Activated CD4-positive, alpha-beta T cell treated with anti-CD3 and anti-CD28 coated beads for 24 hours (primary cell): ENCODE measurements at places on chromosomes 6 and 20.

- DNase-seq, result no peak
Observed at GRCh38 chr6:55379471-55379870, 52.2 kb downstream of the GFRAL start.

DNA sequence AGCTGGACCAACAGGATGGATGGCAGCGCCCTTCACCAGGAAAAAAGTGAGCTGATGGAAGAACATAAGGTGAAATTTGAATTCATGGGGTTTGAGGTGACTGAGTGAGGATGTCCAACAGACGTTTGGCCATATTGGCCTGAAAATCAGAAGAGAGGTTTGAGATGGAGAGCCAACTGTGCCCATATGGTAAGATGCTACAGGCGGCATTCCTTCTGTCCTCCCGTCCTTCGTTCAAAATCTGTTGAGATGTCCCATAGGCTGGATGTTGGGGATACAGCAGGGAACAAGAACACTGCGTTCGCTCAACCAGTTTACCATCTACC lies 468 bp upstream of the CMTR1 start:
- DNase-seq, result no peak

DNA sequence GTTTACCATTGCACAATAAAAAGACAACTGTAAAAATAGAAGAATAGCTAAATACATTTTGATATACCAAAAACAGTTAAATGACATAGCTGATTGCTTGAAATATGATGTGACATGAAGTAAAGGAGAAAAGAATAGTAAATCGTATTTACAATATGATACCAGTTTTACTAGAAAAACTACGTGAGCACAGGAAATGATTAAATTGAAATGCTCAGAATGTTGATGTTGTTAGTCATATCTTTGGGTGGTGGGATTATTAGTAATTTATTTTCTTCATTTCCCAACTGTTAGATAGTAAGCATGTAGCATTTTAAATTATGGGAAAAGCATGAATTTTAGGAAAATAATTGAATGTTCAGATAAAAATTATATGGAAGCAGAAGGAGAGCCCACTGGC lies 268.3 kb upstream of the TAB2 start:
- no peak for DNase-seq

- DNase-seq, result no peak
Observed at GRCh38 chr6:107396211-107396610, 63.2 kb downstream of the PDSS2 start.

DNA sequence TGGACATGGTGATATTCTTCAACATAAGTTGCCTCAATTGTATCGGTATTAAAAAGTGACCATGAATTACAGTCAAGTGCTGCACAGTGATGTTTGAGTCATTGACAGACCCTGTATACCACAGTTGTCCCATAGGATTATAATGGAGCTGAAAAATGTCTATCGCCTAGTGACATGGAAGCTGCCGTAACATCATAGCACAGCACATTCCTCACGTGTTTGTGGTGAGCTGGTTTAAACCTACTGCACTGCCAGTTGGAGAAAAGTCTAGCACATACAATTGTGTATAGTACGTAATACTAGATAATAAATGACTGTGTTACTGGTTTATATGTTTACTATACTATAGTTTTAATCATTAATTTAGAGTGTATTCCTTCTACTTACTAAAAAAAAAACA lies 150.2 kb downstream of the CDH26 start:
- DNase-seq, result no peak

GRCh38 chr20:433300-433975 lies 25.3 kb downstream of the RBCK1 start:
- DNase-seq, result peak; percentile 43

GRCh38 chr6:100103931-100104330 lies 109.9 kb upstream of the MCHR2 start:
- DNase-seq, result no peak

DNA sequence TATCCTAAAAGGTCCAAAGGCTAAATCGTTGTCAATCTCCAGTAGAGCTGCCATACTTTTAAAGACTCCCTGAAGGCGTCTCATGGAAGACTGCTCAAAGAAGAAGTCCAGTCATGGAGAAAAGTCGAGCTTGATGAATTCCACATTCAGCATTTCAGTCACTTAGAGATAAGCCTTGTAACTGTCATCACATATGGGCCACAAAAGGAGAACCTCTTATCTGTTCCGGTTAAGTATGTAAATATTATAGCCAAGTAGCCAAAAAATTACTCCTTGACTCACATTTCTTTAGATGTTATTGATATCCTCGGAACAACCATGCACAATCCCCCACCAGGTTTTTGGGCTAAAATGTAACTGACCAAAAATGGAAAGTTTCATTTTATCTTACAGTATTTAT lies 9.8 kb upstream of the CNKSR3 start:
- DNase-seq, result no peak

GRCh38 chr6:125987026-125987617 lies 782 bp downstream of the TRMT11 start:
- no peak for DNase-seq

GRCh38 chr6:106110164-106110826 lies 24.2 kb downstream of the PRDM1 start:
- DNase-seq, result no peak

GRCh38 chr6:90003069-90003795 lies 109.0 kb downstream of the GJA10 start:
- no peak for DNase-seq

- no peak for DNase-seq
Observed at GRCh38 chr6:113172531-113172966, 684.6 kb upstream of the MARCKS start.

- DNase-seq, result no peak
Observed at GRCh38 chr6:126067073-126067472, 80.7 kb downstream of the TRMT11 start.

DNA sequence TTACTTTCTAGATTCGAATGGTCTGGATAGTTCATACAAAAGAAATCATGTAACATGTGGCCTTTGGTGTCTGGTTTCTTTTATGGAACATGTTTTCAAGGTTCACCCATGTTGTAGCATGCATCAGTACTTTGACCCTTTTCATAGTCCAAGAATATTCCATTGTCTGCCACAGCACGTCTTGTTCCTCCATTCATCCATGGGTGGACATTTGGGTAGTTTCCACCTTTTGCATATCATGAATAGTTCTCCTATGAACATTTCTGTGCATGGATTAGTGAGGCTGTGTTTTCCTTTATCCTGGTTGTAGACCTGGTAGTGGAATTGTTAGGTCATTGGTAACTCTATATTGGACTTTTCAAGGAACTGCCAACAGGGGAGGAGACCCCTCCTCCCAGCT lies 31.7 kb downstream of the GSTA3 start:
- no peak for DNase-seq

DNA sequence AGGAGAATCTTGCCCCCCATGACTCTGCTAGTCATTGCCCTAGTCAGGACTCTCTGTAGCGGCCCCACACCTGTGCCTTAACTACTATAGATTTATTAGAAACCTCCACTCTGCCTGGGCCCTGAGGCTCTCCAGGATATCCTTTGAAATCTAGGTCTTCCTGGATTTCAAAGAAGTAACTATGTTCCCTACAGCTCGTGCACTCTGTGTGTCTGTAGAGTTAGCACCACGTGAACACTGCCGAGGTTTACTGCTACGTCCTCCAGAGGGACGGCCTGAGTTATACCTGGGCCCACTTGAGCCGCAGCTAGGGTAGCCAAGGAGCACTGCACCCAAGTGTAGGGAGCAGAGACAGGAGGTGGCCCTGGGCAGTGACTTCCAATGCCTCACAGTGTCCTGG lies 19.8 kb downstream of the GLP1R start:
- no peak for DNase-seq

DNA sequence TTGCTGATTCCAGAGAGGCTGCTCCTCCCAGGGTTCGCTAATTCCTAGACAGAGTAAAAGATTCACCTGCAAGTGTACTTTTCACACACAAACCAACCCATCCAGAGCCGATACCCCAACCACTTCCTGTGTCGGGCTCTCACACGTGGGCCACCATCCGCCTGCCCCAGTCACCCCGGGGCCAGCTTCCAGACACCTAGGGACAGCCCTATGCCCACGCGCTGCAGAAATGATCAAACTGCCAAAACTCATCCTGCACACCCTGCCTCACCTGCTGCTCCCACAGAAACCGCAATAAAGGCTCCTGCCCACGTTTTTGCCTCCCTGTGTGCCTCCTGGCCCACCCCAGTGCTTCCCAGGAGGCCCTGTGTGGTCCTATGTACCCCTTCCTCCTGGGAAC lies 59.5 kb downstream of the PSMG4 start:
- peak; percentile 6 for DNase-seq

DNA sequence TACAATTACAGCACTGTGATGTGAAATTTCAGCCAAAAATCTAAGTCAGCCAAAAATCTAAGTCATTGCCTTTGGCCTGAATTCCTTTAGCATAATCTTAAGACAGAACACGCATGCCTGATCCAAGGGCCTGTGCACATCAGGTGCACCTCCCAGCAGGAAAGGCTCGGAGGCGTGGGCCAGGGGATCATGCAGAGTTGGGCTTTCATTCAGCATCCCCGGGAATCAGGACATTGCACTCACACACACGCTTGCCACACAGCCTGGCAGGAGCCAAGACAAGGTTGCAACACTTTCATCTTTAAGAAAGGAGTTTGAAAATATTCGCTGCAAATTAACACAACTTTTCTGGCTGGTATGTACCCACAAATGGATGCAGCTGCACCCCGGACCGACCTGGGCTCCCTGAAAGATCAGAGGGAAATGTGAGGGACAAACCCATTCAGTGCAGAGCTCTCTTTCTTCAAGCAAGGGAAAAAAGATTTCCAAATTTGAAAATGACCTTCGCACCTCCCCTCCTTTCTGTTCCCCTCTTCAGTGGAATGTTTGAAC lies 48.8 kb downstream of the ERMARD start:
- DNase-seq, result no peak

- no peak for DNase-seq
Observed at GRCh38 chr20:61521687-61522420, 269.8 kb downstream of the CDH4 start.

- DNase-seq, result no peak
Observed at GRCh38 chr6:101747160-101747559, 353.7 kb downstream of the GRIK2 start.

DNA sequence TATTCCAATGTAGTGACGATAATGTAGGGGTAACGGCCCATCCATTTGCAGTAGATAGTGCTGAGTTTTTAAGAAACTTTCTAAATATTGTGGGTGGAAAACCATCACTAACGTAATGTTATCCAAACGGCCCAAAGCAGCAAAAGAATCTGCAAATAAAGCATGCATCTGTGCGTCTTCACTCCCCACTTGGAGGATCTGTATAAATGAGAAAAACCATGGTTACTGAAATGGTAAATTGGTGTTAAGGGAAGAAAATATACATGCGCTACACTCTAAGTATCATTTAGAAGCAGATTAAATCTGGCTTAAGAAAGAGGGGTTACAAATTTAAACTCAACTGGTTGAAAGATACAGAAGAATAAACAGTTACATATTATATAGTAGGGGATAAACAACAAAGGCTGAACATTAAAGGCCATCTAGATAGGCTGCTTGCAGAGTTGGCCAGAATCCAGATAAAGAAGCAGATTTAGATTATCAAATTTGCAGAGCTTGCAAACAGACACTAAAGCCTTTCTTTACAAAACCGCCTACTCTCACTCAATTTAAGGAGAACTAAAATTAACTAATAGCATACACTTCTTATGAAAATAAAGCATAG lies 93.3 kb downstream of the SESN1 start:
- no peak for DNase-seq

- DNase-seq, result no peak
Observed at GRCh38 chr6:3708540-3708939, 43.0 kb downstream of the PXDC1 start.

GRCh38 chr6:118469468-118469867 lies 78.6 kb upstream of the PLN start:
- no peak for DNase-seq

DNA sequence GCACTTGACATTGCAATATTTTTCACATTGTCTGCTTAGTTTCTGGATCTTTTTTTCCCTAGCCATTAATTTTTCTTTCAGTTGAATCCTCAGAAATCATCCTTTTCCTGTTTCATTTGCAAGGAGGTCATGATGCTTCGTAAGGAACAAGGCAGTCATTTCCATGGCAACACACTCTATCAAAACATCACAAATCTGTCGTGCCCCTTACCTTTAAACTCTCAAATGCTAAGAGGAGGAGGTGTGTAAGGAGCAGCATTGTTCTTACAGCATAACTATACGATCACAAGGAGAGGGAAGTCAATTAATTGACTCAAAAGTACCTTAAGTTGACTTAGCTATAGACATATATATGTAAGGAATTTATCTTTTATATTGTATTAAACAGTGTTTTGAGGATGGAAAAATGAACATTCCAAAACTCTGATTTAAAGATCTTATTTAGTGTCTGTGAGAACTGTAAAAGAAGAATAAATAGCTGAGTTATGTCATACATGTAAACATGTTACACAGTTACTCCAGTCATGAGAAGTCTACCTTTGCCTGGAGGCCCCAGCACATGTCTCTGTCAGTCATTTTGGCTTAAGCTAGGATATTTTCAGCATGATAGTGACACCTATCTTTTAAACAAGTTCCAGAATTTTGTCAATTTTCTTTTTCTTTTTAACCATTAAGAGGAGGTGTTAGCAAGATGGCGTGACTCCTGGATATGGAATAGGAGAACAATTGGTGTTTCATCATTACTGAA lies 41.6 kb downstream of the CDKAL1 start:
- no peak for DNase-seq

GRCh38 chr6:137342607-137343190 lies 123.5 kb upstream of the IFNGR1 start:
- no peak for DNase-seq

- peak; percentile 52 for DNase-seq
Observed at GRCh38 chr6:7137335-7138045, 29.7 kb downstream of the RREB1 start.

GRCh38 chr20:48616481-48616880 lies 211.3 kb downstream of the PREX1 start:
- DNase-seq, result no peak

- DNase-seq, result no peak
Observed at GRCh38 chr6:61606500-61606899, 679.5 kb downstream of the KHDRBS2 start.

DNA sequence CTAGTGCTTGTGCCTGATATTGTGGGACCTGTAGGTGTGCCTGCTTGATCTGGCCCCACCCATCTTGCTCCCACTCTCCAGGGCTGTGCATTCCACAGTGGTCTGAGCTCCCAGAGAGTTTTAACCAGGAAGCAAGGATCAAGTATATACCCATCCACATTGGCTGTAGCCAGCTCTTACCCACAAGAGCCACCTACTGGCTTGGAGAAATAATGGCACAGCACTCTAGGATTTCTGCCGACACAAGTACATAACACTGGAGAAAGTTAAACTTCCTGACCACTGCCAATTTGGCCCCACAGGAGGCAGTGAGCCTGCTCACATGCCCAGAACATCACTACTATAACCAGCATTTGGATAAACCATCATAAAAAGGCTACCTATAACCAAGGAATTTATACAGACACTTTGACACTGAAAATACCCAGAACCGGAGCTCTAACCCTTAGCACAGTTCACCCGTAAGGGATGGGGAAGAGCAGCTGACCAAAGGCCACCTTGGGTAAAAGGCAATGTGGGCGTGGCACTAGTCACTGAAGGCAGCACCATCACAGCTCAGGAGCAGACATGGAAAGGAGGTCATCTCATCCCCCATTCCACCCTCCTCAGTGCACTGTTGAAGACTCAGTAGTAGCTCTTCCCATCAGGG lies 440.4 kb downstream of the BTBD3 start:
- no peak for DNase-seq

- DNase-seq, result no peak
Observed at GRCh38 chr6:163721922-163722692, 307.6 kb downstream of the QKI start.

GRCh38 chr6:139863346-139863745 lies 488.9 kb upstream of the CITED2 start:
- no peak for DNase-seq
